ENCODE measurements at places on chromosomes 3 and 15.
A peak's percentile ranks its signal among the peaks of the same experiment; 100 is the strongest.

DNA sequence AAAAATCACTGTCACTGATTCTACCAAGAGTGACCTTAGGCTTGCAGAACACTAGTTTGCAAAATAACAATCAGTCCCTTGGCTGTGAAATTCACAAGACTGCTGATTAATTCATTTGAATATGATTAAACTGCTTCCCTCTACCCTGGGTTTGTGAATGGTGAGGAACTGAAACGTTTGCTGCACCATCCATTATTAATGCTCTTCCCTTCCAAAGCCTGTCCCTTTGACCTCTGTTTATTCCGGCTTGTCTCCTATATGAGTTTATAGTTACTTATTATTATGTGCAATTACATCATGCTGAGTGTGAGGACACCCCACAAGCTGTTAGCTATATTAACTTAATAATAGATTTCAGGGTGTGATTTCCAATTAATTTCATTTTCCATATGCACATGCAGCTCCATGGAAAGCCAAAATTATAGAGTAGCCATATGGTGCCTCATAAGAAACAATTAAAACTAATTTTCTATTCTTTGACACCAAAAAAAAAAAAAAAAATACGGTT, 96.5 kb downstream of the SUCLG2 start:
- no peak for DNase-seq

DNA sequence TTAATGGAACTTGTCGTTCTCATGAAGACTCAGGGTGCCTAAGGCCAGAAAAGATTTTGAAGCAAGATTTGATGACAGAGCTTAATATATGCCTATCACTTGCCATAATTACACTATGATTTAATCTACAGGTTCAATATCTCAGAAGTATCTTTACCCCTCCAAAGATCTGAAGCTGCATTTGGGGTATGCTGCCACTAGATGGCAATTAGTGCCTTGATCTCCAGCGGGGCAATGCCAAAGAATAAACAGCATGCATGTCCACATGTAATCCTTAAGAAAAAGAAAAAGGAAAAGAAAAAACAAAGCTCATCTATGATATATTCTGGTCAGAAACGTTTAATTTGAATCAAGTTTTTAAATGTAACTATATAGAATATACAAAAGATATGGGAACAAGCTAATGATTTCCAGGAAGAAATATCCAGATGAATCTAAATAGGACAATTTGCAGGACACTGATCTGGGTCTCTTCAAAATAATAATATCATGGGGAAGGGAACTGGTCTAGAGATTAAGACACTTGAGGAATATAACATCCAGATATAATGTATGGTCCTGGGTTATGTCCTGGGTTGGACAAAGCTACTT, 55.0 kb upstream of the SOX14 start:
- DNase-seq, result no peak

GRCh38 chr3:108518895-108519294, 8.5 kb upstream of the MYH15 start:
- no peak for DNase-seq

DNA sequence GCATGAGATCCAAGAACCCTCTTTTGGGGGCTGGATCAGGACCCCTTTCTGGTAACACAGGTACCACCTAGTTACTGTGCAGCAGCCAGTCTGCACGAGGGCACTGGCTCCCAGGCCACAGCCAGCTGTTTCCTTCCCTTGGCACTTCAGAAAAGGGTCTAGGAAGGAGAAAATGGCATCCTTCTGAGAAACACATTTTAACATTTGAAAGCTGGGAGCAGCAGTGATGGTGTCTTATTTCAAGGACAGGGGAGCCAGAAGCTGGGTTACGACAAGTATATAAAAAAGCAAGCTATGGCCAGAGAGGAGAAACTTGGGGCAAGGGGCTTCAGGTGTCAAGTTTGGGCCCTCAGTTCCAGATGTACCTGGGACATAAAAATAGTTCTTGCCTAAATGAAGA, 282.8 kb downstream of the CTNNB1 start:
- DNase-seq, result no peak

DNA sequence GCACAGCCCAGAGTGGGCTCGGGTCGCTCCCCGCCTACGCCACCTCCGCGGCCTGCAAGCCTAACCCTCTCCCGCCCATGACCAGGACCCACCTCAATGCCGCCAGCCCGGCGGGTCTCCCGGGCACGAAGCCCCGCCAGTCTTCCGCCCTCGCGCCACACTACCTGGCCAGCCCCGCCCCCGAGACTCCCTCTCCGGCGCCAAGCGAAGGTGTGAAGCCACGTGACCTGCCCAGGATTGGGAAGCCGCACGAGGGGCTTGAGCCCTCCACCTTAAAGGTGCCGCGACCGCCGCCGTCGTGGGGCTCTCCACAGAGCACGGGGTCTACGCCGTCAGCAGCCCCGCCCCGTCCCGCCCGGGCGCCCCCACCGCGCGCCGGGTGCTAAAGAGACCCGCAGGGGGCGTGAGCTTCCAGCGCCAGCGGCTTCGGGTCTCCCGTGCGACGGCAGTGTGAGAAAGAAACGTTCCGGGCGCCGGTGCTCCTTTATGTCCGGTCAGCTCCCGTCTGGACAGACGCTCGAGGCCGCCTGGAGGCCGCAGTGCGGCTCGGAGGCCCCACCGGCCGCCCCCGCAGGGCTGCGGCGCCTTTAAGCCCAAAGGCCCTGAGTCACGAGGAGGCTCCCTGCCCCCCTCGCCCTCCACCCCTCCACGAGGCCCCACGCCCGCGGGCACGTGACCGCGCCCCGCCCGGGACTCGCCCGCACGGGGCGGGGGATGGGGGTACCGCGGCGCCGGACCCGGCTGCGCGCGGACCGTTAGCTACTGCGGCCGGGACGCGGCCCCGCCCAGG, at the start of gene CPEB1:
Gene CPEB1 (minus strand): TSS at position 319 of the 790 bp plus-strand sequence. CDS start 18,904 bp downstream, outside the sequence.
- peak; percentile 56 for DNase-seq

DNA sequence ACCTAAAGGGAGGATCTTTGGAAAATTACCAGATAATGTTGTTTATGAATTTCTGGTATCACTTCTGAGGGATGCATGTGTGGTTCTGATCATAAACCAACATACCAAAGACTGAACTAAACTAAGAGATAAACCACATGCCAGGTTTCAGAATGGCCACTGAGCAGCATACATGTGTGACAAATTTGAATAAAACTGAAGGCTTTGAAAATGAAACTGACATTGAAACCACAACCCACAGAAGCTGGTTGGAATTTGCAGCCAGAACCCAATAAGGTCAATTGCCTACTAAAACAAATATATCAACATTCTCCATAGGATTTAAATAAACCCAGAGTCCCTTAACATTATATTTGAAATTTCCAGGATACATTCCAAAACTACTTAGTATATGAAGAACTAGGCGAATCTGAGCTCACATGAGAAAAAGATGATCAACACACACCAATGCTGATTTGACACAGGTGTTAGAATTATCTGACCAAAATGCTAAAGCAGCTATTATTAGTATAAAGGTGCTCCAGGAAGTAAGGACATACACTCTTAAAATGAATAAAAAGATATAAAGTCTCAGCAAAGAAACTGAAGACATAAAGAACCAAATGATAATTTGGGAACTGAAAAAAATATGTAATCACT, 125.0 kb downstream of the ZNF280D start:
- no peak for DNase-seq

- DNase-seq, result no peak
Measured at GRCh38 chr3:127390365-127391025, 102.6 kb upstream of the PRR20G start.

DNA sequence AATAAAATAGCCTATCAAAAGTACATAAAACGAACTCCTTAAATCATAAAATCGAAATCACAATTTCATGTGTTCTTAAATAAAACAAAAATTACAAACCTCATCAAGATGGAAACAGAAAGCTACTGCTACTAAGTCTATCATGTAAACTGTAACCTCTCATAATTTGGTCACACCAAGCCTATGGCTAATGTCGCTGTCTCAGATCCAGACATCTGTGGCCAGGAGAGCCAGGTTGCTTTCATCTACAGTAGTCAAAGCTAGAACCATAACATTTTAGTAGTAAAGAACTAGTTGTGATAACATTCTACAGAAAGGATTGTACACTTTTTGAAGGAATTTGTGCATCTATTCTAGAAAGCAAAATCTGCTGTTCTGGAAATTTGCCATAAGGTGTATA, 197.4 kb upstream of the MBNL1 start:
- DNase-seq, result no peak

GRCh38 chr3:148023994-148024393, 614.8 kb downstream of the ZIC1 start:
- DNase-seq, result no peak

DNA sequence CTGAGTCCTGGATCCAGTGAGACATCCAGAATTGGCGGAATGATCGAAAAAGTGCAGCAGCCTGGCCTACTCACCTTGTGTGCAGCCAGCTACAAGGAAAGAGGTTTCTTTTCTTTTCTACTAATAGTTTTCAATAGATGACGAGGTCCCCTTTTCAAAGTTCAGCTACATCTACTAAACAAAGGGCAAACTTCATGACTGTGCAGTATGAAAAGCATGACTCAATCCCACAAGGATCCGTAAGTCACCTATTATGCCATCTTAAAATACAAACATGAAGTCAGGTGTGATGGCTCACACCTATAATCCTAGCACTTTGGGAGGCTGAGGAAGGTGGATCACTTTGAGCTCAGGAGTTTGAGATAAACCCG, 16.7 kb downstream of the MIX23 start:
- no peak for DNase-seq

Data from activated CD4-positive, alpha-beta T cell treated with anti-CD3 and anti-CD28 coated beads, Interleukin-2, amount 10 ng/mL, durations not matched to agents 24 days and 14 days (primary cell).